ENCODE measurements at places on chromosomes 12 and 14.
A peak's percentile ranks its signal among the peaks of the same experiment; 100 is the strongest.

DNA sequence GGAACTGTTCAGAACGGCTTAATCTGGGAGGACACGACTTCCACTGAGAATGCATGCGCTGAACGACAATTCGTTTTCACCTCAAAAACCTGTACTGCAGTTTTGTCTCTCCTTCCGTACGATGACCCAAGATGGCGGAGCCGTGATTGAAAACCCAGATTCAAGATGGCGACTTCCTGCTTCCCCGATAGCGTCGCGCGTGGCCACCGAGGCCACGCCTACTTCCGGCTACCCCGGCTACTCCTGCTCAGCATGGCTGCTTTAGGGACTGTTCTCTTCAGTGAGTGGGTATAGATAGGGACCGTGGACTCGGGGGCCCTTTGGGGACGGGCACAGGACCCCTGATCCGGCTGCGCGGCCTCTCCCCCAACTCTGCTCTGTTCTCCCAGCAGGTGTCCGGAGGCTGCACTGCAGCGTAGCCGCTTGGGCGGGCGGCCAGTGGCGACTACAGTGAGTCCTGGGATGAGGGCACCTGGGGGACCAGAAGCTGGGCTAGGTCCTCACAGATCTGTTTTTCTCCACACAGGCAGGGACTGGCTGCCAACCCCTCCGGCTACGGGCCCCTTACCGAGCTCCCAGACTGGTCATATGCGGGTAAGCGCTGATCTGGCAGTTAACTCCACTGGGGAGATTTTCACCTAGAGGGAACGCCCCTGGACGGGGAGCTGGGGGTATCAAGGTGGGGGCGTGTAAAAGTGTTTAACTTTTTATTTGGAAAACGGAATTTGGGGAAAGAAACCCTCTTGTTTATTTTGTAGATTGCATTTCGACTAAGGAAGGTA, at the start of gene MRPL52:
MRPL52 (plus strand) TSS at position 227 of the 782 bp plus-strand sequence; CDS start at position 253, 26 bp downstream.
- DNase-seq = peak; percentile 87

DNA sequence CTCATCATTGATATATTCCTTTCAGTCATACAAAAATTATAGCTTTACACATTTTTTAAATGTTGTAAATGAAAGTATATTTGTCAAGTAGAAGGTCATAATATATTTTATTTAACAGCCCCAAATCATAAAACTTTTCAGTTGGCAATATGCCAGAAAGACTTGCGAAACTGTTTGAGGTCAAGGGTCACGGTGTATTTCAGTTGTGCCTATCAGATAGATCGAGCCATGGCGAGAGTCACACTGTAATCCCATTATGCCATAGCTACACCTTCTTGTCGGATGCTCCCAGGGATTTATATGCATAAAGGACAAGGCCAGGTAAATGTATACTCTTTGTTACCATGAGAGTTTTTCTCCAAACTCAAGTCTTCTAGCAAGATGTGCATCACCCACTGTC, 26.7 kb upstream of the G2E3 start:
- DNase-seq = no peak

DNA sequence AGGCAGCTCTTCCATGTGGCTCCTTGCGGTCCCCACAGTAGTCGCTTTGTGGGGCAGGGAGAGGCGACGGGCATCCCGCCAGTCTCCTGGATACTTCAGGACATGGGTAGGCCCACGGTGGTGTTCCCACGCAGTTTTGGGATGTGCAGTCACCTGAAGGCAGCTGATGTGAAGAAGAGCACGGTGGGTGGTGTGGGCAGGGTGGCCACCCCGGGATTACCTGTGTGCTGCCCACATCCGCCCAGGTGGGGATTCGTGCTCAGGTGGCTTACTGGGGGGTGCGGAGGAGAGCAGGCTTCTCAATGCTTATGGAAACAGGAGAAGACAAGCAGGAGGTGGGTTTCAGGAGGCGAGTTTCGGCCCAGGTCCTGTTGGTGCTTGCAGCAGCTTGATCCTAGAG, 28.4 kb upstream of the TDRD9 start:
- no peak for DNase-seq

DNA sequence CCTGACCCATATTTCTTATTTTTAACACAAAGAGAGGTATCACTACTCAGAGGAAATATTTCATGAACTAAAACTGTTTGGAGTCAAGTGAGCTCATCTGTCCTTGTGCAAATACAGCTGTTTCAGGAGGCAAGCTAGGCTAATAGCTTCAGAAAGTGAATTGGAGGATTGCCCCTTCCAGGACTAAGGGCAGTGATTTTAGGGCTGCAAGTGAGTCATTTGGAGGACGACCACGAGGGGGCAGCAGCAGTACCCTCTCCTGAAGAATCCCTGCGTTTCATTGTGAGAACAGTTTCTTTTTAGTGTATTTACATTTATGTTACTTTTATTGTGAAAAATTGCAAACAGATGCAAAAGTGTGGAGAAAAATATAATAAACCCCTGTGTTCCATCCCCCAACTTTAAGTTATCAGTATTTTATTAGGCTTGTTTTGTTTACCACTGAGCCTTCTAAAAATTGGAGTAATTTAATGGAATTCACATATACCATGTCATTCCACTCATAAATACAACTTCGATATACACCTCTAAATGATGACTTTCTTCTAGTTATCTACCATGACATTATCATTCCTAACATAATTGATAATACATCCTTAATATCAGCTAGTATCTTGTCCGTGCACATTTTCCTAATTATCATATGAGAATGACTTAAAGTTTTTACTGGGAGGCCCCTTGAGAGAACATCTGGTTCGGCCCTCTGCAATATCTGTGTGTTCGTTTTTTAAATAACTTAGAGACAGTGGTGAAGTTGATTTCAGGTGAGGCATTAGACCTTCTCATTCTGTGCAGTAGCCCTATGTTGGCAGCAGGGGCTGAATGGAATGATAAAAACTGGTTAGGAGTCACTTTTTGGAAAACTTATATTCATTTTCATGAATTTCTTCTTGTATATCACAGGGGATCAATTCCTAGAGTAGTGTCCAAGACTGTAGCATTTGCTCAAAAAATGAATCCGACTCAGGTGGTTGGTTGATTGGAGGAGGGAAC, 13.7 kb downstream of the FOXJ2 start:
- no peak for DNase-seq

GRCh38 chr14:51484485-51484884, 167.2 kb upstream of the FRMD6 start:
- no peak for DNase-seq

DNA sequence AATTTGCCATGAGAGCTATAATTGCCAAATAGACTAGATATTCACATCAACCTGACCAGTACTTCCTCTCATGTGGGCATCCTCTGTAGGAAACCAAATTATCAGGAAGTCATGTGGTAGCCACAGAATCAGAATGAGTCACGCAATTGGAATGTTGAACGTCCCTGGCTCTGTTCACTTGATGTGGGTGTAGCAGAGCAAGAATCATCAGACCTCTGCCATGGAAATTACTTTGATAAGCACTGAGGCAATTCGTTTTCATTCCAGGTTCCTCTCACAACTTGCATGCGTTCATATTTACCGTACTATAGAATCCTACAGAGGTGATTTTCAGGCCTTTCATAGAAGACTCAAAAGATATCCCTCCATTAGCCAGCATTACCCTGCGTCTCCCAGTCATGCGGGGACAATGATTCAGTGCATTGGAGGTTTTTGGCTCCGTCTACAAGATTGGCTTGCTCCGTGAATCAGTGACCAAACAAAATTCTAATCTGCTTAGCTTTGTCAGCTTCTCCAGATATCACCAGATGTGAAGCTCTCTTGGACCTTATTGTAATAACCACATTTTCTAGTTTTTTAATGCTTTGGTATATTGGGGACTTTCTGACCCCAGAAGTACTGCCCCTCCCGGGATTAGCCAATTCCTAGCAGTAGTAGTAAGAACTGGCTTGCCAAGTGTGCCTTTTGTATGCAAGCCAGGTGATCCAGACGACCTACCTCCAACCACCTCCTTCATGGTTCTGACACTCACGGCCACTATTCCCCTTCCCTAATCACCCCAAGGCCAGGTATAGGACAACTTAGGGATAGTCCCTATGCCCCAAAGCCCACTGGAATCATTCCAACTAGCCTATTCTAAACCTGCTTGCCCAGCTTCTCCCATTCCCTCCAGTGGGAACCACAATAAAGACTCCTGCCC, 133.4 kb downstream of the KICS2 start:
- DNase-seq = no peak

DNA sequence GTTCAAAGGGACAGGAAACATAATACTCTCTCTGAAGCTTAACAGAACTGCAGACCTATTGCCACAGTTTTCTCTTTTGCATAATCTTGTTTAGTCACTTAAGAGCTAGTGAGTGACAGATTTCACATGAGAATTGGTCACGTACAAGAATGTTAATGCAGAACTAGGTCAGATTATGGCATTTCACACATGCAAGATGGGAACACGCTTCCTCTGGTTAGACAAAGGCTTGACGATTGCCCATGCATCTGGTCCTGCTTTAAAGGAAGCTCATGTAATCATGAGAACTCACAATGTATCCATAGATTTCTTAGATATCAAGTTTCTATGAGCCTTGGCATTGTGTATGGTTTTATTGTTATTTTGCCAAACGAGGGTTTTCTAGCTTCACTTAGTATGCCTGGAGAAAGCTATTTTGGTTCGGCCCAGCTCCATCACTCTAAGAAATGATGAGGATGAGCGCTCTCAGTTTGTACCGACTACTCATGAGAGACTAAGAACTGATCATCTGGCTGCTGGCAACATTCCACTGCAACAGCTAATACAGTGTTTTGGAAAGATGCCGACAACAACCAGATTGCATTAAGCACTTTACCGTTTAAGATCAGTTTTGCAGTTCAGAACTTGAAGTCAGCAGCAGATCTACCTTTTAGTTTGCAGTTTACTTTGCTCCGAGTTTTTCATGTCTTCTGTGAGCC, 380.0 kb downstream of the DIO2 start:
- no peak for DNase-seq

GRCh38 chr12:85558684-85559083, 277.5 kb downstream of the RASSF9 start:
- DNase-seq = no peak

DNA sequence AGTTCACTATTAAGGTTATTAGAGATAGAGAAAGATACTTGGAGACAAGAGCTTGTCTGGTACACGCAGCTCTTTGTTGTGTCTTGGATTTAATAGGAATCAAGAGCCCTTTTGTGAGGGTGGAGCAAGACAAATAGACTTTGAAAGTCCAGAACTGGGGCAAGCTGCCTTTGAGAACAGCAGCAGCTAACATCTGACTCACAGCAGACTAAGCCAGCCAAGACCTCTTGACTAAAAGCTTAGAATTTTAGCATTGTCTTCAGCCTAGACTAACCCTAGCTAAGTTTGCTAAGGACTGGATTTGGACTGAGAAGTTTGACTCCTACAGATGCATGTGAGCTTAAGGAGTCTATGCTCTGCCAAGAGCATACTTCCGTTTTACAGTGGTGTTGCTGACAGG, 201.9 kb upstream of the RBM19 start:
- no peak for DNase-seq

DNA sequence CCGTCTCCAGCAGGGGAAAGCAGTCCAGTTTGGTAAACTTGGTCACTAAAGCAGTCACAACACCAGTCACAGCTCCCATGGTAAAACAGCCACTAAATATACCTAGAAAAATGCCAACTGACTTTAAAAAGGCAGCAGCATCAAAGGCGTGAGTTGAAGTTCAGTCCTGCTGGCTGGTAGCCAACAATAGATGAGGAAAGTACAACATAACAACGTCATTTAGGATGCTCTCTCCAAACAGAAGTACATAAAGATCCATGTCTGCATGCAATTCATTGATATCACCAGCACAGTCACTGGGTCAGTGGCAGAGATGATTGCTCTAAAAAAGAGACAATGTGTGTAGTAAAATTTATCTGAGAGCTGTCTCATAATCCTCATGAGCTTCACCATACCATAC, 59.3 kb upstream of the TMPO start:
- DNase-seq = no peak

- DNase-seq = no peak
Measured at GRCh38 chr14:95255487-95255886, 64.2 kb downstream of the CLMN start.

DNA sequence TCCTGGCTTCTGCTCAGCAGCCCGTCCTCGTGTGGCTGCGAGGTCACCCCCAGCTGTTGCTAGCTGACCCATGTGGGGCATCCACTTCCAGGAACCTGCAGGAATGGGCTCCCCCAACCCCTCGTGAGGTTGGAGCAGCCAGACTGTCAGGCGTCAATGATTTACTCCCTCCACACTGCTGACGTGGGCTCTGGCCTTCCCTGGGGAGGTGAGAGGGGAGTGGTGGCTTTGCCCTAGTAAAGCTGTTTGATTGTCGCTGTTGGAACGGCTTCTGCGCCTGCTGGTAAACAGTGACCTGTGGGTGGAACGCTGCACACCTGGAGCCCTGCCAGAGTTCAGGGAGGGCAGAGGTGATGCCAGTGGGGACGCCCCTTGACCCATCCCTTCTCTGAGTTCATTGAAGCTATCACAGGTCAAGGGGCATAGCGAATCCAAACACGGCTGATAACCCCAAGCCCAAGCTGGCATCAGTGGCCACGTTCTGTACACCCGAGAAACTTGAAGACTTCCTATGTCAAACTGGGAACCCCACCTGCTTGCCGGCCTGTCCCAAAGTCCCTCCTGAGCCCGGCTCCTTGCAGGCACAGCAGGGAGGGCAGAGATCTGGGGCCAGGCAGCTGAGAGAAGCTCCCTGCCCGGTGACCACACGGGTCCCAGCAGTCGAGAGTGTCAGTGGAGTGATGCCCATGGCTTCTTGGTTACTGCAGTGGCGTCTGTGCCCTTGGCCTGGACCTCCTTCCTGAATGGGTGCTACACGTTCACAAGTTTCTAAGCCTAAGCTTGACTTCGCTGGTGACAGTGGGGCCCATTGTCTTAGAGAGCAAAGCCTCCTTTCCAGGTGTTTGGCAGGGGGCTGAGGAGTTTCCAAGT, 2.7 kb downstream of the ASPG start:
- no peak for DNase-seq

GRCh38 chr12:121009741-121010140, 6.5 kb downstream of the C12orf43 start:
- no peak for DNase-seq

DNA sequence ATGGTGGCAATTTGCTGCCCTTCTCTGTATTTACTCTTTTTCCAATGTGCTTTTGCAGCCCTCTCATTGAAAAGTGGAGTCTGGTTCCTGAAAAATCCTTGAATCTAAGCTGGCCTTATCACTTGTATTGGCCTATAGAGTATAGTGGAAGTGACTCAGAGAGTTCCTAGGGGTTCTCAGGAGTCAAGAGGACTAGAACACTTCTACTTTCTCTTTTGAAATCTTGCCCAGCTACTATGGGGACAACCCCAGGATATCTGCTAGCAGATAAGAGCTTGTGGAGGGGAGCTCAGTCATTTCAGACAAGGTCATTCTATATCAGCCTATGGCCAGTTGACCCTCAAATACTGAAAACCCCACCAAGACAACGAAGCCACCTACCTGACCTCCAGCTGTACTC, 26.7 kb upstream of the WSCD2 start:
- DNase-seq = no peak

GRCh38 chr12:132263061-132263360, 66.4 kb downstream of the GALNT9 start:
- DNase-seq = no peak

- no peak for DNase-seq
Measured at GRCh38 chr14:36035675-36036074, 140.8 kb downstream of the PTCSC3 start.

- no peak for DNase-seq
Measured at GRCh38 chr12:2753536-2753935, 41.2 kb upstream of the FKBP4 start.

- no peak for DNase-seq
Measured at GRCh38 chr14:63893701-63894458, 41.1 kb downstream of the SYNE2 start.

Measured in right renal cortex interstitium (tissue), 3 donors.